Activated naive CD8-positive, alpha-beta T cell treated with anti-CD3 and anti-CD28 coated beads for 36 hours (primary cell): ENCODE measurements at places on chromosomes 11 and 22.

- DNase-seq, result peak; percentile 78
Observed at GRCh38 chr22:25067851-25068421, 115.4 kb downstream of the KIAA1671 start.

DNA sequence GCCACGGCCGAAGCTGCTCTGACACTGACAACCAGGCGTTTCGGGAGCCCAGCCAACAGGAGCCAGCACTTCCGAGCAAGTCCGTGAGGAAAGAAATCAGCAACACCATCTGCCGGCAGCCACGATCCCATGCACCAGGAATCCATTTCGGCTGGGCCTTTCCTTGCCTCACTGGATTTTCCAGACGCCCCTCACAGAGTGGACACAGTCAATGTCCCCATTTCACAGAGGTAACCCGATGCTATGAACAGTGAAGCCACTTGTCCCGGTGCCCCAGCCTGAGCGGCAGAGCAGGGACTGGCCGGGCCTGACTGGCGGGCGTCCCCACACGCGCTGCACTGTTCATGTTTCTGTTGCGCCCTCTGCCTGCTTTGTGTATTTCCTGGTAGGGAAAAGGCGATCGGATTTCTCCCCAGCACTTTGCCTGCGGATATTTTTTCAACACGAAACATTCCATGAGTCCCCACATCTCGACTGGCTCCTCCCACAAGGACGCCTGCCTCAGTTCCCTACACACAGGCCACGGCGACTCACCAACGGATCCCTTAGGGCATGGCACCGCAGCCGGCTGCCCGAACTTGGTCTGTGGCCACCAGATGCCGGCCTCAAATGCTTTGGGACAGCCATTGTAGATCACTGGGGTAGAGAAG, 55.3 kb downstream of the TRMU start:
- no peak for DNase-seq

- peak; percentile 68 for DNase-seq
Observed at GRCh38 chr11:57499413-57499982, 16.0 kb downstream of the SLC43A1 start.

DNA sequence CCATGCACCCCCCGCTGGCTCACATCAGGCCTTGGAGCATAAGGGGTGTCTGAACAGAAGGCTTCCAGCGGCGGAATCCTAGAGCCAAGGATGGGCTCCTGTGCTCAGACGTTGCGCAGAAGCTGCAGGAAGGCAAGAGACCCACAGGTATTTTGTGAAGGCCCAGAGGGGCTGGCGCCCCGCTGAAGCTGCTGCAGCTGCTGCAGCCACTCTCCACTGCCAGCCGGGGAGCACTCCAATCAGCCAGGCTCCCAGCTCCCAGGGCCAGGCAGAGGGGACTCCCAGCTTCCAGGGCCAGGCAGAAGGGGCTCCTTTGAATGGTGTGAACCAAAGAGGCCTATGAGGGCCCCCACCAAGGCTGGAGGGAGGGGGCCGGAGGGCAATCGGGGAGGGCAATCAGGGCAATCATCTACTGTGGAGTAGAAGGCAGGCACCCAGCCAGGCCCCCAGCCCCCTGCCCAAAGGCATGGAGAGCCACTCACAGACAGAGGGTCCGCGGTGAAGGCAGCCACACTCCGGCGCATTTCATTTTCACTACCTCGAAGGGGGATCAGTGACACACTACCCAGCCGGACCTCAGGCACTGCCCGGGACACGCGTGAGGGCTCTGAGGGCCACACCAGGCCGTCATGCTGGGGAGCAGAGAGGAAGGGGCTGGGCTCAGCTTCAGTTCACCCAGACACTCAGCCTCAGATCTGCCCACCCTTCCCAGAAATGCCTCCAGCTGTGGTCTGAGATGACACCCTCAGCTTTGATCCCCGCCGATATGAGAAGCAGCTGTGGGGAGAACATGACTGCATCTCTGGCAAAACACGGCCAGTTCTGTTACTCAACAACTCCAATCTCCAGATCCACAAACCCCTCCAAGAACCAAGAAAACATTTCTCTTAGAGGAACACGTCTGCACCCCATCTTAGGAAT, 11.6 kb upstream of the PDE2A start:
- DNase-seq, result peak; percentile 78

- DNase-seq, result no peak
Observed at GRCh38 chr22:42841444-42841843, 15.6 kb downstream of the ARFGAP3 start.

GRCh38 chr22:24157822-24158135, 23.5 kb upstream of the SUSD2 start:
- DNase-seq, result peak; percentile 30
